ENCODE measurements at places on chromosomes 7 and 10. TPM values are rescaled to one million over a fixed set of nuclear protein-coding genes. Genes with fewer than 3 reads are reported as not detected.

DNA sequence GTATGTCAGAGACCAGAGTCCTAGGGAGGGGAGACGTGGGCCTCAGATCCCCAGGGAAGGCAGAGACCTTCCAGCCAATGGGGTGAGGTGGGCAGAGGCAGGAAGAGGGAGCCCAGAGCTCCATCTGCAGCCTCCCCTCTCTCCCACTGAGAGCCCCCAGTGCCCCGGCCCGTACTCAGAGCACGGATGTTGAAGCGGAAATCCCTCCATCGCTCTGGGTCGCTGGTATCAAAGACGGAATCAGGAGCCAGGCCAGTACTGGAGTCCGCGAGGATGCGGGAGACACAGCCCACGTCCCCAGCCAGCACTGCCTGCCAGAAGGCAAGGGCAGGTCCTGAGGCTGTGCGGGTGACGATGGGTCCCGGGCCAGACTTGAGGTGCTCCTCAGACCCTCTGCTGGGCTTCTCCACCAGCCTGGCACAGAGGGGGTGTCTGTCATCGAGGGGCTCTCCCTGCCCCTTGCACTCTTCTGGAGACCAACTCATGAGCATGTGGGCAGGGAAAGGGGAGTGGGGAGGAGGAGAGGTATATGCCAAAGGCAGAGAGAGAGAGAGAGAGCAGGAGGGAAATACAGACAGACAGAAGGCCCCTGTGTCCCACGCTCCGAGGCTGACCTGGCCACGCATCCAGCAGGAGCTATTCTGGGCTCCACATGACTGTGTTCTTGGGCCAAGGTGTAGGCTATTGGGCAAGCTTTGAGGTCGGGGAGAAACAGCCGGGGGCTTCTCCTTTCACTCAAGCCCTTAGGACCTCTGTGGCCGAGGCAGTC is at the start of gene ASB10:
ASB10 (minus strand) TSS at position 611 of the 769 bp plus-strand sequence; CDS start at position 491, 120 bp downstream.
- H3K27me3 ChIP-seq: no peaks in the 10 kb centered on the region
- no peaks in the 10 kb centered on the region for H3K4me1 ChIP-seq
- DNase-seq: no peak
- no peak within 1 kb of the TSS for H3K27ac ChIP-seq
- H3K36me3 ChIP-seq: no peaks in the 10 kb centered on the region
- H3K4me3 ChIP-seq: no peak within 1 kb of the TSS

DNA sequence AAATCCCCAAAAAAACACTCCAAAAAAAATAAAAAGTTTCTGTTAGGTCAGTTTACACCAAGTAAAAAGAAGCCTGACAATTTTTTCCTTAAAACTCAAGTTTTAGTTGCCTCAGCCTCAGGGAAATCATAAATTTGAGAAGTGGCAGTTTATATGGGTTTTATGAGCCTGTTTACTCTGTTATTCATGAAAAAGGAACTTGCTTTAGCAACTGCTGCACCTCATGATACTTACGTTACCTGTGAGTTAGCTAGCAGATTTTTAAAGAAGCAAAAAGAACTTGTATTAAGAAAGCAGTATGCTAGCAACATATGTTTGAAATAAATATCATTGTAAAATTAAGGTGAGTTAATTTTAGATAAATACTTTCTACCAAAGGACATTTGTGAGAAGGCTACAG is 1264.5 kb upstream of the PHF14 start:
- no peak overlapping the region for H3K4me3 ChIP-seq
- H3K4me1 ChIP-seq: no peaks in the 10 kb centered on the region

DNA sequence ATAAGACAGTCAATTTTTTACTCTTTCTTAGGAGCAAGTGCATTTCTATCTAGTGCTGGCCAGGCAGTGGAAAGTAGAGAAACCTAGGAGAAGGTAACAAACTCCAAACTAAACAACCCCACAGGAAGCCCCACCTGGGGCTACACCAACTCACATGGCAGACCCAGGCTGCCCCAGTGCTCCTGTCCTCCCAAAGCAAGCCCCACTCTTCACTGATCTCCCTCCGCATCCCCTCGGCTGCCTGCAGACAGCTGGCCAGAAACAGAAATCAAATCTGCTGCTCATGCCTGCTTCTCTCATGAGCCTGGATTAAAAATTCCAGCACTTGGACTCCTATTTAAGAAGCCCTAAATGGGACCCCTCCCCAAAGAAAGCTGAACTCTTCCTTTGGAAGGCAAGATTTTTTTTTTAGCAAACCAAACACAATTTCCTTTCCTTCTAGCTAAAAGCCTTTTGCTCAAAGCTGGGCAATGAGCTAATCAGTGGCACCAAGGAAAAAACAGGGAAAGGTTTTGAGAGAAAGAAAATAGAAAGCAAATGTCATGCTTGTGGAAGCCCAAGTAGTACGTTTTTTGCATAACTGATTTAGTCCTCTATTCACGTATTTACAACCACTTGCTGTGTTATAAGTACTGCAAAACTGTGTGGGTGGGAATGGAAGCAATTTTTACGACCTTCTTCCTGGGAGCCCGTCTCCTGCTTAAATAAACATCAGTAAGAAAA is 10.8 kb downstream of the PDE1C start:
- DNase-seq: no peak
- peaks cover 6% of the 10 kb centered on the region for H3K4me1 ChIP-seq
- H3K27me3 ChIP-seq: no peaks in the 10 kb centered on the region

- H3K4me1 ChIP-seq: no peaks in the 10 kb centered on the region
- no peak for DNase-seq
- H3K27me3 ChIP-seq: no peaks in the 10 kb centered on the region
- no peaks in the 10 kb centered on the region for H3K36me3 ChIP-seq
- H3K4me3 ChIP-seq: no peak overlapping the region
- no peak overlapping the region for H3K27ac ChIP-seq
Measured at GRCh38 chr7:134004829-134005505, 122.2 kb upstream of the LRGUK start.

- no peak overlapping the region for H3K4me3 ChIP-seq
- no peak for DNase-seq
- H3K4me1 ChIP-seq: no peaks in the 10 kb centered on the region
- no peak overlapping the region for H3K27ac ChIP-seq
- no peaks in the 10 kb centered on the region for H3K36me3 ChIP-seq
Measured at GRCh38 chr7:116543664-116544063, 18.8 kb downstream of the CAV1 start.

DNA sequence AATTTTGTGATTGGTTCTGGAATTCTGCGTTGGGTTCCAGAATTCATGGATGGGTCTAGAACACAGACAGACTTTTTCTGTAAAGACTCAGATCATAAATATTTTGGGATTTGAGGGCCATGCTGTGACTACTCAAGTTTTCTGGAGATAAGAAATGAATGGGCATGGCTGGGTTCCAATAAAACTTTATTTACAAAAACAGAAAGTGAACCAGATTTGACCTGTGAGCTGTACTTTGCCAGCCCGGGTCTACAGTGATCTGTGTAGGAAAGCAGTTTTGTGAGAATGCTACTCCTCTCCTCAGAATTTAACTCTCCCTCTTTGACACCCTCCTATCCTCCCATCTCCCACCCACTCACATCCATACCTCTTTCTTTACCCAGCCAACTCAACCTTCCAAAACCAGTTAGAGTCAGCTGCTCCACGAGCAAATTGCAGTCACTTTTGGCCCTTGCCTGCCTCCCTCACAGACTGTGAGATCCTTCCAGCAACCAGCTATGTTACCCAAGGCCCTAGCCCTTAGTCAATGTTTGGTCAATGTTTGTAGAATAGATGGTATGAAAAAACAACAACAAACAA is 312.8 kb upstream of the ZMIZ1 start:
- no peak overlapping the region for H3K4me3 ChIP-seq
- H3K27ac ChIP-seq: no peak overlapping the region
- DNase-seq: no peak
- no peaks in the 10 kb centered on the region for H3K27me3 ChIP-seq

DNA sequence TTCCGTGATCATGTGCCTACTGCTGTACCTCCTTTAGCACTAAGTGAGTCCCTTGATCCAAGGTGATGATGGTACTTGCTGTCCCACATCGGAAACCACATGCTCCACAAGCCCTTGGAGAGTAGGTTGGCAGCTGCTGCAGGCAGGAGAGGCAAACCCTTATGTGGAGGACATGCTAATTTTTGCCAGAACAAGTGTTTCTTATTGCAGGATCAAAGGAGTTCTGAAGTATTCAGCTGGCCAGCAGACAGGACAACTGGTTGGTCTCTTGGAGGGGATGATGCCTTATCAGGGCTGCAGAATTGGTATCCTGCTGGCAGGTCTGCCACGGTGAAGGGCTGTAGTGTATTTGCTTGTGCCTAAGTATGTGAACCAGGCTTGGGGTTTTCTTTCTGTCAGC is 36.8 kb downstream of the NACAD start:
- no peaks in the 10 kb centered on the region for H3K27me3 ChIP-seq
- no peak overlapping the region for H3K27ac ChIP-seq
- no peaks in the 10 kb centered on the region for H3K4me1 ChIP-seq
- H3K4me3 ChIP-seq: no peak overlapping the region
- no peaks in the 10 kb centered on the region for H3K36me3 ChIP-seq

GRCh38 chr10:7826971-7827370 is 8.7 kb downstream of the TAF3 start:
- H3K4me1 ChIP-seq: no peaks in the 10 kb centered on the region
- H3K4me3 ChIP-seq: no peak overlapping the region
- H3K27ac ChIP-seq: no peak overlapping the region
- DNase-seq: no peak
- peaks cover 8% of the 10 kb centered on the region for H3K36me3 ChIP-seq

GRCh38 chr7:3201937-3202710 is 98.9 kb upstream of the SDK1 start:
- no peak overlapping the region for H3K4me3 ChIP-seq
- DNase-seq: no peak
- H3K27ac ChIP-seq: no peak overlapping the region
- peaks cover 1% of the 10 kb centered on the region for H3K4me1 ChIP-seq
- no peaks in the 10 kb centered on the region for H3K27me3 ChIP-seq

- H3K4me1 ChIP-seq: no peaks in the 10 kb centered on the region
- H3K36me3 ChIP-seq: no peaks in the 10 kb centered on the region
- H3K27ac ChIP-seq: no peak overlapping the region
- DNase-seq: no peak
Measured at GRCh38 chr10:103501186-103501585, 7.7 kb downstream of the NEURL1 start.

DNA sequence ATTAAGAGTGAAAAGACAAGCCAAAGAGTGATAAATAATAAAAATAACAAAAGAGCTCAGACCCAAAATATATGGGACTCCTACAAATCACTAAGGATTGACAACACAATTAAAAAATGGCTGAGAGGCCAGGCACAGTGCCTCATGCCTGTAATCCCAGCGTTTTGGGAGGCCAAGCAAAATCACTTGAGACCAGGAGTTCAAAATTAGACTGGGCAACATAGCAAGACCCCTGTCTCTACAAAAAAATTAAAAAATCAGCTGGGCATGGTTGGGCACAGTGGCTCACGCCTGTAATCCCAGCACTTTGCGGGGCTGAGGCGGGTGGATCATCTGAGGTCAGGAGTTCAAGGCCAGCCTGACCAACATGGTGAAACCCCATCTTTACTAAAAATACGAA is 137.3 kb downstream of the IDE start:
- H3K36me3 ChIP-seq: no peaks in the 10 kb centered on the region
- DNase-seq: no peak
- H3K27ac ChIP-seq: no peak overlapping the region
- no peak overlapping the region for H3K4me3 ChIP-seq

DNA sequence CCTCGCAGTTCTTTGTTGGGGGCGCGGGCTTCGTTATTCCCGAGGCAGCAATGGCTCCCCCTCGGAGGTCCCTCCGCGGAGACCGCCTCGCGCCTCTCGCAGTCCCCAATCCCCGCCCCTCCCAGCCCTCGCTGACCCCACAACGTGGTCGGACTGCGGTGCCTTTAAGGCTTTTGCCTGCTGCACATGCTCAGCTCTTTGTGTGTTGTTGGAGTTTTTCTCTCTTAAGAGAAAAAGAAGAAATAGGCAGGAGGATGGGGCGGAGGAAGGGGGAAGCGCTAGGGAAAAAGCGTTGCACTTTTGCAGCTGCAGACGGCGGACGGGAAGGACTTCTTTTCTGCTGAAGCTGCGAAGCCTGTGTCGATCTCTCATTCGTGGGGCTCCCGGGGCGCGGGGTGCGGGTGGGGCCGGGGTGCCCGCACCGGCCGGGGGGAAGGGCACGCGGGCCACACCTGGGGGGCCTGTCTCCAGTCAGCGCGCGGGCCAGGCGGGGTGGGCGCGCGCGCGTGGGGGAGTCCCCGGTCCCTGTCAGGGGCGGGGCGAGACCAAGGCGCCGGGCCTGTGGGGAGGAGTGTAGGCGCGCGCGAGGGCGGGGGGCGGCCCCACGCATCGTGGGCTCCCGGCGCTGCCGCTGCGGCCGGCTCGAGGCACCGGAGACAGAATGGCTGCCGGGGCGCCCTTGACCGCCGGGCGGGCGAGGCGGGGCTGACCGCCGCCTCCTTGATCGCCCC is 445 bp upstream of the ATRNL1 start:
- no peak for DNase-seq
- H3K4me3 ChIP-seq: peak overlapping the region; percentile 80
- peaks cover 19% of the 10 kb centered on the region for H3K27me3 ChIP-seq
- no peaks in the 10 kb centered on the region for H3K36me3 ChIP-seq
- H3K27ac ChIP-seq: peak overlapping the region; percentile 58
- peaks cover 8% of the 10 kb centered on the region for H3K4me1 ChIP-seq

DNA sequence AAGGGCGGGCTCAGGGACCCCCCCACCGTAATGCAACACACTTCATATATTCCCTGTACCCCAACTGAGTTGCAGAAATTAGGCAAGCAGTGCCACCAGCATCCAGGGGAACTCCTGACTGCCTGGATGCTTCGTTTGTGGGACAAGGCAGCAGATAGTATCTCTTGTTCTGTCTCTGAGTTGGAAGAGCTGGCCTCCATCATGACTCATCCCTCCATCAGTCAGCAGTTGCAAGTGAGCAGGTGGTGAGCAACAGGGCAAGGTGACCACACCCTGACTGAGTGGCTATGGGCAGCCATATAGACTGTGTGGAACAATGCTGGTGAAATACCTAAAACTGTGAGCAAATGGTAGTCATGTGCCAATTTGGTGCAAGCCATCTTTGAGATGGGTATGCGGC is 22.8 kb upstream of the ADAMTS14 start:
- no peak overlapping the region for H3K27ac ChIP-seq
- H3K36me3 ChIP-seq: no peaks in the 10 kb centered on the region
- DNase-seq: no peak
- H3K27me3 ChIP-seq: no peaks in the 10 kb centered on the region

GRCh38 chr7:143906151-143906550 is 4.2 kb upstream of the TCAF1 start:
- H3K27ac ChIP-seq: no peak overlapping the region
- H3K36me3 ChIP-seq: no peaks in the 10 kb centered on the region
- no peak for DNase-seq
- peaks cover 6% of the 10 kb centered on the region for H3K4me1 ChIP-seq
- no peak overlapping the region for H3K4me3 ChIP-seq

DNA sequence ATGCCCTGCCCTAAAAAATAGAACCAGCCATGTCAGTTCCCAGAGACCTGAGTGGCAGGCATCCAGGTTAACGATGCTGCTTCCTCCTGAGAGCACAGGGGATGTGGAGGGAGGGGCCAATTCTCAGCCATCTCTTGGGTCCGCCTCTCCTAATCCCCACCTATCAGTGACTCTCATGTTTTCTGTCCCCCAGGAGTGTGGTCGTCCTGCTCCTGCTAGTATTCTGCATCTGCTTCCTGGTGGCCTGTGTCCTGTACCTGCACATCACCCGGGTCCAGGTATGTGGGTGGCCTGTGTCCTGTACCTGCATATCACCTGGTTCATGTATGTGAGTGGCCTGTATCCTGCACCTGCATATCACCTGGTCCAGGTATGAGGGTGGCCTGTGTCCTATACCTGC is 105.3 kb downstream of the ADCY1 start:
- DNase-seq: peak; percentile 33
- no peaks in the 10 kb centered on the region for H3K4me1 ChIP-seq
- no peaks in the 10 kb centered on the region for H3K36me3 ChIP-seq
- no peak overlapping the region for H3K4me3 ChIP-seq

DDC gene
- not detected for total RNA-seq

GPR15LG gene
- total RNA-seq: not detected

ZPBP gene
- total RNA-seq: not detected

PLA2G12B gene
- total RNA-seq: not detected

EGFR gene
- total RNA-seq: 5.8 TPM

LIPF gene
- not detected for total RNA-seq

SYCE1 gene
- not detected for total RNA-seq

CRHR2 gene
- 0.19 TPM for total RNA-seq
